Posterior vena cava (tissue), 2 donors: ENCODE measurements at places on chromosomes 12 and 14. TPM values are rescaled to one million over a fixed set of nuclear protein-coding genes. Genes with fewer than 3 reads are reported as not detected.

Gene SYCP3
- total RNA-seq, result 0.24 TPM

DNA sequence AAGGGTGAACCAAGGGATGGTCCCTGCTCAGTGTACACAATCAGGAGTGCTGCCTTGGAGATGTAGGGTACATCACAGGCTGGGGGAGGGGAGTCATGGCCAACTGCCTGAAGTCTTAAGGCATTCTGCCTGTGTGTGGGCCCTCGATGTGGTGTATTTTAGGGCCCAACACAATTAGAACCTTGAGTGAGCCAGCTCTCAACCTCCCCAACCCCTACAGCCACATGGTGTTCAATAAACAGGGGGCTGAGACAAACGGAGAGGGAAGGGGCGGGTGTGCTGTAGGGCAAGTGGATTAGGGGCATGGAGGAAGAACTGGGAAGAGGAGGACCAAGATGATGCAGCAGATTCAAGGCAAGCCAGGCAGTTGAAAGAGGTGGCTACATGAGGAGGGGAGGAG, 8.6 kb upstream of the CHD4 start:
- DNase-seq, result no peak

DNA sequence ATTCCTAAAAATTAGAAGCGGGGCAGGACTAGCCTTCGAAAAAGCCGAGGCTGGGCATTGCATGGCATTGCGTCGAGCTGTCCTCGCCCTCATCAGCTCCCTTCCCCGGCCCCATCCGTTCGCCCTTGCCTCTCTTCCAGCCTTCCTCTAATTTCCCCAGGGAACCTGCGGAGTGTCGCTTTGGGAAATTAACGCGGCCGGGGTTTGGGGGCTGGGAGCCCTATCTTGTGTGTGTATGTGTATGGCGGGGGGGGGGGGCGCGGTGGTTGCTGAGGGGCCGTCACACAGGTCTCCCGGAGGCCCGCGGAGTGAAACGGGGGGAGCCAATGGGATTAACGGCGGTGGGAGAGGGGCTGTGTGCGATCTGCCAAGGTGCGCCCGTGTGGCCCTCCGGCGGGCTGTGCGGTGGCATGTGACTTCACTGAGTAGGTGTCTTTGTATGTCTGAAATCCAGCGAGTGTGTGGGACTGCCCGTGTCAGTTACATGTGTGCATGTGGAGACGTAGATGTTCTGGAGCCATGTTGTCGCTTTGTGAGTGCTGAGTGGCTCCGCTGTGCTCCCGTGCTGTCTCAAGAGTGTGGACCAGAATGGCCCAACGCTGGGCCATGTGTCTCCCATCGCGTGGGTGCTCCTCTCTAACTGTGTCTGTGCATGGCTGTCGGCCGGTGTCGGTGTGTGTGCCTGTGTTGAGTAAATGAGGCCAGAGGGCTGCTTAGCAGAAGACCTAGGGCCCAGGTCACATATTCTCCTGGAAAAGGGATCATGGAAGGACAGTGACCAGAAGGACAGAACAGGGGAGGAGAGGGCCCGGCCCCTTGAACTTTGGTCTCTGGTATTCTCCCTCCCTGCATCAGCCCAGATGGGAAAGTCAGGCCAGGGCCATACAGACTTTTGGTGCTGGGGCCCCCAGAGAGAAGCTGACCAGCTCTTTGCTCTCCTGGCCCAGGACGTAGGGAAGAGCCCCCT, 1.5 kb downstream of the PTMS start:
- DNase-seq, result peak; percentile 80

GRCh38 chr12:110182281-110182680, 58.1 kb downstream of the IFT81 start:
- no peak for DNase-seq

Gene SETD3
- 74.5 TPM for total RNA-seq

Gene C1S
- 986 TPM for total RNA-seq

DNA sequence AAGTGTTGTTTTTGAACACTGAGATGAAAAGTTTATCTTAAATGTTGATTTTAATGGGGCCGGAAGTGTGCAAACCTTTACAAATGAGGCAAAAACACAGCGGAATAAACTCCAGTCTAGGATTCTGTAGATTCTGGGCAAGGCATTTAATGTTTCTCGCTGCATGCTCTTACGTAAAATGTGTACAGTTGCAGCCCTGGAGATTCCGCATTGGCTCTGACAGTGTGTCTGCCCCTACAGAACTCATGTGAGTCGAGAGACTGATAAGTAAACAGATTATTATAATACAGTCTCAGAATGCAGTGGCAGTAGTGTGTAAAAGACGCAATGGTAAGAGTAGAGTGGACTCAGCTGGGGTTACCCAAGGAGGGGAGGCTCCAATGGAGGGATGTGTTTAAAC, 33.6 kb downstream of the LRRK2 start:
- DNase-seq, result no peak

DNA sequence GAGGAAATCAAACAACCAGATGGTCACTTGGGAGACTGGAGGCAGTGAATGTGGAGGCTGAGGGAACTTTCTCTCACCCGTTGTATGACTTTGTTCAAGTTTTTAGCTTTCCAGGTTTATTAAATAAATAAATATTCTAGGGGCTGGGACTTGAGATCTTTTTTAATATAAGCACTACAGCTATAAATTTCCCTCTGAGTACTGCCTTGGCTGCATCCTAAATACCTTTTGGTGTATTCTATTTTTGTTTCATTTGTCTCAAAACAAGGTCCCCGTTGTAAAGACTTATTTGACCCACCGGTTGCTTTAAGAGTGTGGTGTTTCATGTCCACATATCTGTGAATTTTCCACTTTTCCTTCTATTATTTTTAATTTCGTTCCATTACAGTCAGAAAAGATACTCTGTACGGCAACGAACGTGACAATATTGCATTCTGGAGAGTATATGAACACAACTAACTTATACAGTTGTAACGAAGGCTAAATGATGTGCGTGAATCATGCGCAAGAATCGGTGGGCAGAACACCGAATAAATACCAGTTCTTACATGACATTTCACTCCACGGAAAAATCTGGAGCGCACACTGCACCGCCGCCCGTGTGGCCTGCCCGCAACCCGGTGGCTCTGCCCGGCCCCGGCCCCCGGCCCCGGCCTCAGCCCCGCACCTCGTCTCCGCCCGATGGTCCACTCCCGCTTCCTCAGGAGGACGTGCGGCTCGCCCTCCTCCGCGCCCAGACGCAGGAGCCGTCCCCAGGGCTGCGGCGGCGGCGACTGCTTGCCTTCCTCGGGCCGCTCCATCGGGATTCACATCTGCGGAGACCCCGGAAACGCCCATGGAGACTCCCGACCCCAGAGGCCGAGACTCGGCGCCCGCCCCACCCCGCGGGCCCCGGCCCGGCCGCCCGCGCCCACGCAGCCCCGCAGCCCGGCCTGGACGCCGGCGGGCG, 602 bp downstream of the CHFR start:
- no peak for DNase-seq

DNA sequence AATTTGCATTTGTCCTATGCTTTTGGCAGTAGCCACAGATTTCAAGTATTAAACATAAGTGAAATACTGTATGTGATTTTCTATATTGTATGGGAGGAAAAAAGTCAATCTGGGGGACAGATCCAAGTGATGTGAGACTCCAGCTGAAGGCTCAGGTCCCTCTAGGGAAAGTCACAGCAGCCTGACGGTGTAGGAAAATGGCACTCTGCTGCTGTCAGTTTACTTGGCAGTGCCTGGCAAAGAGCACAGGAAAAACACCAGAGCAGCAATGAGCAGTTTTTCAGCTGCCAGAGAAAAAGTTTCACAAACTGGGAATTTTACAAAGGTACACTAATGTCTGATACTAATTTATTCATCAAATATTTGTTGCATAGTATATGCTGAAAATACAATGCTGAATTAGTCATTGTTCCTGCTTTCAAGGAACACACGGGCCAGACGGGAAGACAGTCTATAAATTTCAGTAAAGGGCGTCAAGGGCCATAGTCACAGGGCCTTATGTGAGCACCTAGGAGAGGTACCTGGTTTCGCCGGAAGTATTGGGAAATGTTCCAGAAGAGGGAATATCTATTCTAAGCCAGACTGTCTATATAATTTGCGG, 66.2 kb upstream of the SLC38A2 start:
- no peak for DNase-seq

Gene IRAK3
- 32.9 TPM for total RNA-seq

- DNase-seq, result no peak
These were observed 11.4 kb downstream of the MGST1 start for GRCh38 chr12:16358878-16359277.

DNA sequence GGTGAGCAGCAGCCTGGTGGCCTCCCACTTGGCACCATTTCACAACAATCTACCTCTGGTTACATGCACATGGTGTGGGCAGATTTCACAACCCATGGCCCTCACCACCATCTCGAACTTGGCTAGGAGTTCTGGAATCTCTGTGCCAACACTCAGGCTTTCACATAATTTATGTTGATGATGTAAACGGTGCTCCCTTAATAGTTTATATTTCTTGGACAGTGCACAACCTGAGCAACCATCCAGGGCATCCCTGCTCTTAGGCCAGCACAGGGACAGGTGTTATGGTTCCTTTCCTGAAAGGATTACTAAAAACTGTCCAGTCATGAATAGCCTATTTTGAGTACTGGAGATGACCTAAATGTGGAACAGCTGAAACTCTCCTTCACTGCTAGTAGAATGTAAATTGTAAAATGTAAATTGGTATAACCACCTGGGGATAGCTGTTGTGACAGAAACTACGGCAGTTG, 28.6 kb downstream of the ABCB9 start:
- DNase-seq, result no peak

Gene GPRC5D
- total RNA-seq, result not detected

DNA sequence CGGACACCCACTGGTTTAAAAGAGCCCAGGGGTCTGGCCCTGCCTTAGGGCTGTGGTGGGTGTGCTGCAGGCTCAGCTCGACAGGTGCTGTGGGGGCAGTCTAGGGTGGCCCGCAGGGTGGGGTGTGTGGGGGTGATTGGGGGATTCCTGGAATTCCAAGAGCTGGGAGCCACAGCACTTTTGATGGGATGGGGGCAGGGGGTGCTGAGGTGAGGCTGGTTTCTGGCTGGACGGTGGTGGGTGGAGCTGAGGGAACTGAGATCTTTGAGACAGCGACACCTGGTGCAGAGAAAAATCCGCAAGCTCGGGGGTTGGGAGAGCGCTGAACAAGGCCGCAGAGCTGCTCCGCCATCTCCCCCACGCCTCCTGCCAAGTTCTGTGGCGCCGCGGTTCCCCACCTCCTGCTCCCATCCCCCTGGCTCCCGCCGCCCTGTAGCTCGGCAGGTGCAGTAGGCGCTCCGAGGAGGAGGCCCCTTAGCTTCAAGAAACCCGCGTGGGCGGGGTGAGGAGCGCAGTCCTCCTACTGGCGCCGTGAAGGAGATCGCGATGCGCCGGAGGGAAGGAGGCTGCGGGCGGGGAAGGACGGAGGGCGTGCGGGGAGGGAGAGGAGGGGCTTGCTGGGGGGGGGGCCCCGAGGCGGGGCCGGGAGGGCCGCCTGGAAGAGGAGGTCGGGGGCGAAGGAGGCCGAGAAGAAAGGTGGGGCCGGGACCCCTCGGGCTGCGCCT, 1.3 kb upstream of the TEDC1 start:
- DNase-seq, result peak; percentile 93

- no peak for DNase-seq
These were observed 411.0 kb downstream of the C12orf50 start for GRCh38 chr12:87618199-87618598.

DNA sequence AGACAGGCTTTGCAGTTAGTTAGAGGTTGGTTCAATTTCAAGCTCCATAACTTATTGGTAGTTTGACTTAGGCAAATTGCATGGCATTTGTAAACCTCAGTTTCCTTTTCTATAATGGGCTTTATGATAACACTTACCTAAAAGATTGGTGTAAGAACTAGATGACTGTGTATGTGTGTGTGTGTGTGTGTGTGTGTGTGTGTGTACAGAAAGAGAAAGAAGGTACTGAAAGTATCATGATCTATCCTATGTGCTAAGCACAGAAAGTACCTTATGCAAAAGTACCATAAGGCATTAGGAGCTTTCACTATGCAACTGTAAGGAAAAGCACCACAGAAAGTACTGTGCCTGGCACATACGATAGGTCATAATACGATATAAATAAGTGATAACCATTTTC, 304.3 kb upstream of the KITLG start:
- DNase-seq, result no peak

DNA sequence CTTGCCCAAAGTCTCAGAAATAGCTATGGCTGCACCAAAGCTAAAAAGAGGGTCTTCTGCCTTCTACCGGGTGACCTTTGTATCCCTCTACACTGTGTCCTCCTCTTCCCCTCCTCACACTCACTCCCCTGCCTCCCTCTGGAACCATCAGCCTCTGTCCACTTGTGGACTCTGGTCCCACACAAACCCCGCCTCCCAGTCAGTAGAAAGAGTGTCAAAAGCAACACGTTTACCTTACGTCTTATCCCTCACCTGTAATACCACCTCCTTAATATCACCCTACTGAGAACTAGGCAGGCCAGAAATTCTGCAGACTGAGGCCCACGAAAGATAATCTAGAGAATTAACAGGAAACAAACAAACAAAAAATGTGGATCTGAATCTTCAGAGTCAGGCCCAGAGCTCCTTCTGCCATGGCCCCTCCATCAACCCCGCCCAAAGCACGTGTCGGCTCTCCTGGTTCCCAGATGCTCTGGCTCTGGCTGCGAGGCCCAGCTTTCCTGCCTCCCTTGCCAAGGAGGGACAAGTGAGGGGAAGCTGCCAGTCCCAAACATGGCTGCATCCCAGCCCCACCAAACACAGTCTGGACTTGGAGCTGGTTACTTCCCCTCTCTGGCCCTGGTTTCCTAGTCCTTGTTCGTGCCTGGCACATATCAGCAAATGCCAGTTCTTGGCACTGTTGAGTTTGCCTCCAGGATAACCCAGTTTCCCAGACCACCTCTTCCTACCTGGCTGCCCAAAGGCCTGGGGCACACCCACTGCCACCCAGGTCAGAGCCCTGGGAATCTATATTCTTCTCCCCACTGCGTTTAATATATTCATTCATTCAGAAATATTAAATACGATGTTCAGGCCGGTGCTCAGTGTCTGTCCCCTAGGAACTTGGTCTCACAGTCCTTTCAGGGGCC, 2.7 kb downstream of the ACTN1 start:
- DNase-seq, result no peak

GRCh38 chr14:34713681-34714319, 593 bp downstream of the CFL2 start:
- no peak for DNase-seq

Gene GALNT16
- 23.4 TPM for total RNA-seq

Gene GLS2
- total RNA-seq, result 0.24 TPM

DNA sequence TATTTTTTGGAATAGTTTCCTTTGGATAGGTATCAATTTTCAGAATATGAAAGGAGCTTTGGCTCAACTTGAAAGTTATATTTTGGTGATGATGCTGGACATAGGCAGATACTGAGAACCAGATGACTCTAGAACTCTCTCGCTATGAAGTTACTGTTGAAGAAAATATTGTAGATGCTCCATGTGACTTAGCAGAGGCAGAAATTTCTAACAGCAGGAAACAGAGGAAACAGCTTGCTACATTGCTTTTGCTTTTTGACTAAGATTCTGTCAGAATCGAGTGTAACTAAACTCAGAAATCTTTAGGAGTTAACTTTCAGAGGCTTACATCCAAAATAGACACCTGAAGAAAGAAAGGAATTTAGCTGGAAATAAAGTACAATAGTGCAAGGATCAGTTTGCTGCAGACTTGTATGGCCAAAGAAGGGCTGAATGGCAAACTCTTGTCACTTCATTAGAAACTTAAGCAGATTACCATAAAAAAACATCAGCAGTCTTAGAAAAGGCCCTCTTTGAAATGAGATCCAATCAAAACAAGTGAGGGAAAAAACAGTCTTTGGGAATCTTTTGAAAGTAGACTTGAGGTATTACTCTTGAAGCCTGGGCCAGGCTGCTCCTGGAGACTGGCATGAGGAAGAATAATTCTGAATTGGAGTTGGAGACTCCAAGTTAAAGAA, 911.8 kb downstream of the FSCB start:
- no peak for DNase-seq

Gene GALNT9
- not detected for total RNA-seq
